Activated T-helper 1 cell treated with Interleukin-2 at 50 U/mL for 16 hours (primary cell): ENCODE measurements at places on chromosomes 12 and 14.

DNA sequence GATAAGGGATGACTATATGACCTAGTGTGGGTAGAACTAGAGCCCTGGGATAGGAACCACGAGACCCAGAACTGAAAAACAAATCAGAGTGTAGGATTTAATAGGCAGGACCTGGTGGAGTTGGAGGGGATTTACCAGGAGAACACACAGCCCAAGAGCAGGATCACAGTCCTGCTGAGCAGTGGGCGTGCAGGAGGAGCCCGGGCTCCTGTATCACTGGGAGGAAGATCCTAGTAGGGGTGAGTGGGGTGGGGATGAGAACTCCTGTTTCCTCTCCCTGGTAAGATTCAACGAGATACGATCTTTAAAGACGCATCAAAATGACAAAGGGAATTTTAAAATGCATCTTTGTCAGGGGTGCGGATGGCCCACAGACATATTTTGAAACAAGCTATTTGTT, 220.1 kb downstream of the GALC start:
- DNase-seq = no peak

GRCh38 chr12:22722779-22723178, 97.8 kb downstream of the ETNK1 start:
- no peak for DNase-seq

DNA sequence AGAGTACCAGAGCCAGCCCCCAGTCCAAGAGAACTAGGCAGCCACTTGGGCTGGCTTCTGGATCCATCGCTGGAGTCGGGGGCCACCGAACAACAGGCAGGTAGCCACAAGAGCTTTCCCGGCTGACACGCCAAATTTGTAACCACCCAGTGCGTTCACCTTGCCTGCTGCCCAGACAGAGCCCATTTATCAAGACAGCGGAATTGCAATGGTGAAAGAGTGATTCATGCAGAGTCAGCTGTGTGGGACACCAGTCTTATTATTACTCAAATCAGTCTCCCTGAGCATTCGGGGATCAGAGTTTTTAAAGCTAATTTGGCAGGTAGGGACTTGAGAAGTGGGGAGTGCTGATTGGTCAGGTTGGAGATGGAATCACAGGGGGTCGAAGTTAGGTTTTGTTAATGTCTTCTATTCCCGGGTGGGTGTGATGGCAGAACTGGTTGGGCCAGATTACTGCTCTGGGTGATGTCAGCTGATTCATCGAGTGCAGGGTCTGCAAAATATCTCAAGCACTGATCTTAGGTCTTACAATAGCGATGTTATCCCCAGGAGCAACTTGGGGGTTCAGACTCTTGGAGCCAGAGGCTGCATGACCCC, 64.3 kb downstream of the PDE6H start:
- DNase-seq = no peak

- no peak for DNase-seq
Observed at GRCh38 chr12:19251481-19252132, 122.1 kb downstream of the PLEKHA5 start.

GRCh38 chr12:49750027-49750995, 9.0 kb downstream of the TMBIM6 start:
- DNase-seq = no peak

DNA sequence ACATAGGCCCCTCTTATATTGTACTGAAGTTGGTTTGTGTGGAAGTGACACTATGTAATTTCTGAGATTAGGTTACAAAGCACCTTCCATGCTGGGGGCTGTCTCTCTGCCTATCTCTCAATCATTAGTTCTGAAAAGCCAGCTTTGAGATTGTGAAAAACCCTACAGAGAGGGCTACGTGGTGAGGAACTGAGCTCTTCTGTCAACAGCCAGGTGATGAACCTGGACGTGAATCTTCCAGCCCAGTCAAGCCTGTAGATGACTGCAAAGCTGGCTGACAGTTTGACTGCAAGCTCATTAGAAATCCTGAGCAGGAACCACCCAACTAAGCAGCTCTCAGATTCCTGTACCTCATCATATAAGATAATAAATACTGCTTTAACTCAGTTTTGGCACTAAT, 36.3 kb upstream of the BBS10 start:
- no peak for DNase-seq

GRCh38 chr14:37087520-37087919, 84.9 kb downstream of the SLC25A21 start:
- no peak for DNase-seq

- DNase-seq = no peak
Observed at GRCh38 chr12:98868076-98868475, 223.0 kb downstream of the APAF1 start.

- no peak for DNase-seq
Observed at GRCh38 chr14:73058922-73059673, 764 bp downstream of the RBM25 start.

- no peak for DNase-seq
Observed at GRCh38 chr12:67420506-67420905, 151.3 kb downstream of the CAND1 start.

DNA sequence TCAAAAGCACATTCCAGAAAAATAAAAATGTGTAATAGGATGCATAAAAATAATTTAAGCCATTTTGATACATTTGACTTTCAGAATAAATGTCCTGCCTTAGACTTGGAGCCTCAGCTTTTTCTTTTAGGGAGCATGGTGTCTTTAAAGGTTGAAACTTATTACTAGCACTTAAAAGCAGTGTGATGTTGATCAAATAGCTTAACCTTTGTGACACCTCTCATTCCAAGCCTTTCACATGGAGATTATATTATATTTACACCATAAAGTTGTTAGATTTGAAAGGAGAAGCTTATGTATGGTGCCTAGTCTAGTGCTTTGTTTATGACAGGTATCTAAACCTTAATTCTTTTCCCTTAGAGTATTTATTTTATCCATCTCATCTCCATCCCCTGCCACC, 61.9 kb downstream of the KTN1 start:
- no peak for DNase-seq

DNA sequence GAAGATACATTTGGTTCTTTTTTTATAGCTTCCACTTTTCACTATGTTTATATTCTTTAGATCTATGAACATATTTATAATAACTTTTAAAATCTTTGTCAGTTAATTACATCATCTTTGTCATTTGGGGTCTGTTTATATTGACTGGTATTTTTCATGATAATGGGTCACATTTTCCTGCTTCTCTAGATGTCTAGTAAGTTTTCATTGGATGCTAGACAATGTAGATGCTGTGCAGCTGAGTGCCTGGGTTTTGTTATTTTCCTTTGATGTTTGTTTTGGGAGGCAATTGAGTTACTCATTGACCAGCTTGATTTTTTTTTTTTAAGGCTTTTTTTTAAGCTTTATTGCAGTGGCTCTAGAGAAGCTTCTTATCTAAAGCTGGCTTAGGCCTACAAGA, 4.9 kb downstream of the MAP1LC3B2 start:
- DNase-seq = no peak

DNA sequence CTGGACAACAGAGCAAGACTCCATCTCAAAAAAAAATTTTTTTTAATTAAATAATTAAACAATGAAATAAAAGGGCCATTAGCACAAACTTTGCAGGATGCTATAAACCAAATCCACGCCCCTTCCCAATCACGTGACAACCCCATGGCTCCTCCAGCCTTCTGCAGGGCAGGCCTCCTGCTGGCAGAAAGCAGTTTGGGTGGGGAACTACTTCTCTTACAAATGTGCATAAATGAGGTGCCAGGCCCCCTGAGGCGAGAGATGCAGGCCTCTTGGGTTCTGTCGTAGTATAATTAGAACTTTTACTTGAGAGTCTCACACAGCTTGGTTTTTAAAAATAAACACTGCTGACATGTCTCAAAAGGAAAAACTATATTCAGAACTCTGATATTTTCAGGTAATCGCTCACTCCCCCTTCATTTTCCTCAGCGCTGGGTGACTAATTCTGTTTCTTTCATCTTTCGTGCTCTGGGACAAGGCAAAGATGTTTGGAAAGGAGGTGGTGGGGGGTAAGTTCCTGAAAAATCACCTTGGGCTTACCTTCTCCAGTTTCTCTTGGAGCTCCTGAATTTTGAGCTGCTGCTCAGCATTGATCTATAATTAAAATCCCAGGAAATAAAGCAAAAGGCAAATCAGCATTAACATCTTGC, 101.7 kb downstream of the CIT start:
- DNase-seq = no peak

DNA sequence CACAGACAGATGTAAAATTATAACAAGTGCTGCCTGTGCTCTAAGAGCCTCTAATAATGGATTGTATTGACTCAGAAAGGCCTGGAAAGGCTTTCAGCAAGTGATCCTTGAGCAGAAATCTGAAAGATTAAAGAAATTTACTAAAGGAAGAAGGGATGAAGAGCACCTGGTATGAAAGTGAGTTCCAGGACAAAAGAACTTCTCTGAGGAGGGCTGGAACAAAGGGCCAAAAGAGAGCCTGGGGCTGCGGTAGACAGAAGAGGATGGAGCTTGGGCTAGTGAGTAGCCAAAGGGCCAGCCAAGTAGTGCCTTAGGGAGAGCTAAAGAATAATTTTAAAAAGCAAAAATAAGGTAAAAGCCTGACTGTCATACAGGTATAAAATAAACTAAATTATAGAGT, 44.0 kb downstream of the BCAT1 start:
- DNase-seq = no peak

DNA sequence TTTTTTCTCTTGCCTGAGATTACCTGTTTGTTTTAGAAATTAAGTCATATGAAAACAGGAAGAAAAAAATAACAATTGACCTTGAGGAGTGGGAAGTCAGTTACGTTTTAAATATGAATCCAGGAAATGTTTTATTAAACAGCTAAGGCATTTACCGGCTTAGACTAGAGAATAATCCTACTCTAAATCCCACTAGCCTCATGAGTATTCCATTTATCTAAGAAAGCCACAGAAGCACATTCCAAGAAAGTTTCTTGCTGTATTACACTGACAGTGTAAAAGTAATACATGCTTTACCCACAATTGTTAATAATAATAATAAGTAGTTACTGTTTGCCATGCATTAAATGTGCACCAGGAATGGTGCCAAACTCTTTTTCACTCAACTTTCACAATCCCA, 90.9 kb downstream of the BMP4 start:
- no peak for DNase-seq

DNA sequence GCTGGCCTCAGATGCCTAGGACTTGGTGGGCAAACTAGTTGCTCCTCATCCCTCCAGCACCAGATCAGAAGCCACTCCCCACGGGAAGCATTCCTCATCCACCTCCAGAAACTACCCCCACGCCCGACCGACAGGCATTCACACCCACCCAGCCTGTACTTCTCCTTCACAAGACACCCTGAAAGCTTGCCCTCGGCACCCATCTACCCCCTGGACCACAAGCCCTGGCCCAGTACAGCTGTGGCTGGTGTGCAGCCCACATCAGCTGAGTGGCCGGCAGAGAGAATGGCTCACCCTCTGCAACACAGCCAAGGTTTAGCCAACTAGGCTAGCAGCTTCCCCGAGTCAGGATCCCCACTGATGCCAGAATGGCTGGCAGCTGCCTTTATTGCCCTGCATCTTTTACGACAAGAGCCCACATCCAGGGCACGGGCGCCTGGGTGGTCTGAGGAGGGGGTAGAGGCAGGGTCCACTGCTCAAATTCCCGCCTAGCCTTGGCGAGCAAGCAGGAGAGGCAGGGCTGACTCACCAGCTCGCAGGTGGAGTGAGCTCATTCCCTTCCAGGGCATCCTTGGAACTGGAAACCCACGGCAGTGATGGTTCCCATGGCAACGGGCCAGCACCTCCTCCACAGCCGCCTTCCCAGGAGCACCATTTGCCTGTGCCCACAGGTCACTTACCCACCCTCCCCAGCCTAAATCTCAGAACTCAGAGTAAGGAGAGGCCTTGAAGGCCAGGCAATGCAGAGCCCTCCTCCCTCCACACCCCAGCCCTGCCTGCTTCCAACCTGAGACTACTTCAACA, 17.1 kb downstream of the ACTN1 start:
- DNase-seq = no peak

DNA sequence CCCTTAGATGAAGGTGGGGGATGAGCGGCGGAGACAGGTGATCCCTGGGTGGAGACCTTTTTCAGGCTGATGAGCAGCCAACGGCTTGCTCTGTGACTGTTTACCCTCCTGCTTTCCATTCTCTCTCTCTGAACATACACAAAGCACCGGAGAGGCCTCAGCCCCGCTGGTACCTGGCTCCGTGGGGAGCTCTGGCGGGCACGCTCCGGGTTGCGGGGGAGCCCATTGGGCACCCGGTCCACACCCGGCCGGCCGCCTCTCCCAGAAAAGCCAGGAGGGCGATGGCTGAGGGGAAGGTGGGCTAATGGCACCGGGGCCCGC, 545 bp downstream of the SMARCC2 start:
- DNase-seq = no peak

DNA sequence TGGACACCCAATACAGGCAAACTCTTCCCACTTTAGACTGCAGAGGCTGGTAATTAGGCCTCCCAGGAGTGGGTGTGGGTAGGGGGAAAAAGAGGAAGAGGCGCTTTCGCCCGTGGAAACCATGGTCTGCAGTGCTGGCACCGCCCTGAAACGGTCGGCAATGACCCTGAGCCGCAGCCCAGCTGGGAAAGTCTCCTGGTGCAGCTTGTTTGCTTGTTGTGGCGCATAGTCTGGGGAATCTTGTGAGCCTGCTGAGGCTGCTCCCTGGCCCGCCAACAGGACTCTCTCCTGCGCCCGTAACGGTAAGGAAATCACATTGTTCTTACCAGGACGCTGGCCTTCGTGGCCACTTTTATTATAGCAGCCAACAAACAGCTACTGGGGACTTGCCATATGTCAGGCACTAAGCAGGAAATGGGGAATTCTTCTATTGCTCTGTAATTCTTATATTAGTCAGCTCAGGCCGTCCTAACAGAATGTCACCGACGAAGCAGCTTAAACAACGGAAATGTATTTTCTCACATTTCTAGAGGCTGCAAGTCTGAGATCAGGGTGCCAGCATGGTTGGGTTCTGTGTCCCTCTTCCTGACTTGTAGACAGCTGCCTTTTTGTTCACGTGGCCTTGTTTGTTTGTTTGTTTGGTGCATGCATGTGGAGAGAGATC, 52.5 kb upstream of the RIN3 start:
- no peak for DNase-seq

DNA sequence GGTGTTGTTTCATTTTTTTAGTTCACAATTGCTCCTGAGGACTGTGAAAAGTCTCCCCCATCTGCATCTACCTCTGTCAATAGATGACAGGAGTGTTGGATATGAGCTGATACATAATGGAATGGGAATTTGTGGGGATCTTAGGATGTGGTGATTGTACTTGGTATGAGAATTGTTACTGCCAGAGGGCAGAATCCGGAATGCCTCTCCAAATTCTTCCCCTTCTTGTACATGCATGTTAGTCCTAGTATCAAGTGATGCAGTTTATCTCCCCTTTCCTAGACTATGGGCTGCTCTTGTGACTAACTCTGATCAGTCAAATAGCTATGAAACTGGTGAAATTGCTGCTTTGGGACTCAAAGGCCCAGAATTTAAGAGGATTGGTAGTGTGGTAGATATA, 24.8 kb upstream of the NOVA1 start:
- no peak for DNase-seq

DNA sequence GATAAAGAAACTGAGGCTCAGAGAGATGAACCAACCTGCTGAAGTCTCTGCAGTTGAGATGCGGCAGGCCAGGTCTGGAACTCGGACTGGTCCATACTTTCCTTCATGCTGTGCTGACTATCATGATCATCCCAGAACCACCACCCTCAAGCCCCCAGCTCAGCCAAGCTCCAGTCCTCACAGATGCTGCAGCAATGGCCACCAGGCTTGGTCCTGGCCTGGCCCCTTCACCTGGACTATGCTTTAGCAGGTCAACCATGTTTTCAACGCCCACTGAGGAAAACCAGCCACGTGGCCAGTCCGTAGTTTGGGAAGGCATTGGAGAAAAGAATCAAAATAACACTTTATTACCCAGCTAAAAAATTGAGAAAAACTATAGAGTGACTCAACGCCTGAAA, 1.4 kb downstream of the GPR68 start:
- no peak for DNase-seq

- no peak for DNase-seq
Observed at GRCh38 chr14:58914279-58914855, 274.1 kb upstream of the DAAM1 start.
